ENCODE measurements at places on chromosomes 16 and 17.

DNA sequence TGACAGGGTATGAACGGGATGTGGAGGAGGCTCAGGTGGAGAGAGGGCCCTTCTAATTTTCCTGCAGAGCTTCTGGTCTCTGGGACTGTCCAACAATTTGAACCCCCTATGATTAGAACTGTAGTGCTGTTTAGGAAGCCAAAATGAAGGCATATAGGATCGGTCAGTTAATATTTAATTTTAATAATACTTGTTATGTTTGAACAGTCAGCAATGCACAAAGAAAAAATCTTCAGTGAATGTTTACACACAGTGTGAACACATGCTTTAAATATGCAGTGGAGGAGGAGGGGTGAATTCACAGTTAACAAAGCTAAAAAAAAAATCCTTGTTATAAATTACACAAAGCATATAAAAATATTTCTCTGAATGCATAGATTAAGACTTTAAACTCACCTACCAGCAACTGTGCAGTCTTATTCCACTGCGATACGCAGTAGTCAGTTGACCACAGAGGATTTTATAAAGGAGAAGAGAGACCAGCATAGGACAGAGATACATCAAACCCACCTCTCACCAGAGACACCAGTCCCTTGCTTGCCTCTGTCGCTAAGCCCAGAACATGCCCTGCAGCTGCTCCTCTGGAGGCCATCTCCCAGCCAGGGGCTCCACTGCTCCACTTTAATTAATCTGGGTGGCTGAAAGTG lies 14.6 kb downstream of the ANKRD40 start:
- no peak for DNase-seq

- no peak for DNase-seq
Observed at GRCh38 chr16:29860218-29860617, 2.8 kb downstream of the CDIPT start.

GRCh38 chr16:56964243-56965148 lies 2.7 kb downstream of the CETP start:
- peak; percentile 84 for DNase-seq

GRCh38 chr16:67428146-67428731 lies 2.7 kb upstream of the HSD11B2 start:
- peak; percentile 26 for DNase-seq

GRCh38 chr17:52740006-52740405 lies 581.5 kb upstream of the CA10 start:
- no peak for DNase-seq

GRCh38 chr17:76532072-76532651 lies 5.3 kb downstream of the CYGB start:
- no peak for DNase-seq

DNA sequence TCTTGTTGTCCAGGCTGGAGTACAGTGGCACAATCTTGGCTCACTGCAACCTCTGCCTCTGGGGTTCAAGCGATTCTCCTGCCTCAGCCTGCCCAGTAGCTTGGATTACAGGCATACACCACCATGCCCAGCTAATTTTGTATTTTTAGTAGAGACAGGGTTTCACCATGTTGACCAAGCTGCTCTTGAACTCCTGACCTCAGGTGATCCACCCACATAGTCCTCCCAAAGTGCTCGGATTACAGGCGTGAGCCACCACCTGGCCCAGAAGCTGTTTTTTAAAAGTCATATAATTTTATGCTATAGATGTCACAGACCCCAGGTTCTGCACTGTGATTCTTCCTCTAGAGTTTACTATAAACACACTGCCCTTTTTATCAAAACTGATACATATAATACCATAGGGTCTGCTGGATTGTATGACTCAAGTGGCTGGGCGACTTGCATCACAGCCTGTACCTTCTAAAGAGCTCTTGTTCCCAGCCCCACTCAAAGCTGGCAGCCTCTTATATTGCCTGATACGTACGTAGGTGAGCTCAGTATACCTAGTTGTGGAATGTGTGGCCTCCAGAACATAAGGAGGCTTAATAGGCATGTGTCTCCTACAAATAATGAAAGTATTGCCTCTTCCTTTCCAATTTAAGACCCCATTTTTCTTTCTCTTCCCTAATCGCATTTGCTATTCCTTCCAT lies 295.8 kb downstream of the ZFHX3 start:
- DNase-seq: no peak

DNA sequence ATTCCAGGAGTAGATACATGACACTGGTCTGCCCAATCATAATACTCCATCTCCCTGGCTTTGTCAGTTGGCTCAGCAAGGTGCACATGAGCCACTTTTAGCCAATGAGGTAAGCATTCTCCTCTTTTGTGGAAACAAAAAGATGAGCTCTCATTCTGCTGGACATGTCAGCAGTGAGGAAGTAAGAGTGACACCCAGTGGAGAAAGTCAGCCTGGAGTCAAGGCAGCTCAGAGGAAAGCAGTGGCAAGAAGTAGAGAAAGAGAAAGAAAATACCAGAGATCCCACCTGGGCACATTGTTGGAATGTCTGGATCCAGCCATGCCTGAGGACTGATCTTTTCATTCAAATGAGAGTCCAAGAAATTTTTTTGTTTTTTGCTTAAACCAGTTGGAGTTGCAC lies 496.9 kb upstream of the C16orf82 start:
- no peak for DNase-seq

GRCh38 chr17:27888945-27889344 lies 4.2 kb downstream of the LYRM9 start:
- DNase-seq: no peak

DNA sequence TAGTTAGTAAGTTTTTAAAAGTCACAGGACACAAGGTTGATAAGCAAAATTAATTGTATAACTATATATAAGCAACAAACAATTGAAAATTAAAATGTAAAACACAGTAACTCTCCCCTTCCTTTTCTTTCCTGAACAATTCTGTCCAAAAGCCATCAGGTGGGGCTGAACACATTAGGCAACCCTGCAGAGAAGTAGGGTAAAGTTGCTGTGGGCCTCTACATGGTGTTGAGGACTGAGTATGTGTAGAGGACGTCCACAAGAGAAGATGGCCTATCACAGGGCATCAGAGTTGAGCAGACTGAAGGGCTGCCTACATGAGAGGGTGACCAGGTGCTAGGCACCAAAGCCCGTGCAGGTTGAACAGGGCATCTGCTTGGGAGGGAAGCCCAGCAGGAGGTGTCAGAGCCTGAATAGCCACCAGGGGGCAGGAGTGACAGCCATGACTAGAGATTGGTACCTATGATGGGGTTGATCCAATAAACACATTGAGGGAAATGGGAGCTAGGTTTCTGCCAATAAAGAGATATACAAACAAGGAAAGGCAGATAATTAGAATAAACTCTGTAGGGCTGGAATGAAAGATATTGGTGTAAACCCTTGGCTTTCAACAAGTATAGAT lies 415.1 kb downstream of the NPIPA8 start:
- no peak for DNase-seq

- DNase-seq: no peak
Observed at GRCh38 chr17:68981288-68981687, 26.1 kb upstream of the ABCA8 start.

DNA sequence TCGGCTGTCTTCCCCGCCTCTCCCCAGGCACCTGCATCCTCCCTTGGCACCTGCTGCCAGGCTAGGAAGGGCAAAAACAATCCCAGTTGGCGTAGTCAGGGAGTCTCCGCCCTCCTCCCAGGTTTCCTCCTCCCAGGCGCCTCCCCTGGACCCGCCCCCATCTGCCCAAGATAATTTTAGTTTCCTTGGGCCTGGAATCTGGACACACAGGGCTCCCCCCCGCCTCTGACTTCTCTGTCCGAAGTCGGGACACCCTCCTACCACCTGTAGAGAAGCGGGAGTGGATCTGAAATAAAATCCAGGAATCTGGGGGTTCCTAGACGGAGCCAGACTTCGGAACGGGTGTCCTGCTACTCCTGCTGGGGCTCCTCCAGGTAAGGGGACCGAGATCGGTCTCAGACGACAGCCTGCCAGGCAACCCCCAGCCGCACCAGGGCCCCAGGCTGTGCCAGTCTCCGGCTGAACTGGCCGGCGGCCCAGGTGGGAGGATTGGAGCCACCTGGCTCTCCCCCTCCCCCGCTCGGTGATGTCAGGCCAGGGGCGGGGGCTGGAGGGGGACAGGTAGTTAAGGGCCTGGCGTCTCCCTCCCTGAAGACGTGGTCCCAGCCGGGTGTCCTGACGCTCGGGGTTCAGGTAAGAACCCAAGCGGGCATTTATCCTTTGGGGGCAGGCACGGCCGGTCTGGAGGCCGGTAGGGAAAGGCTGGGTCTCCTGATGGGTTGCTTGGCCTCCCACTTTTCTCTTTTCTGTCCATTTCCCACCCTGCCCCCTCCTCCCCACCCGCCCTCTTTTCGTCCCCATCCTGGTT lies at the start of gene GRB7:
GRB7 (plus strand) TSS at position 179 of the 808 bp plus-strand sequence. CDS start 4,364 bp downstream, outside the sequence.
- no peak for DNase-seq

GRCh38 chr16:88407807-88408206 lies 25.0 kb downstream of the ZNF469 start:
- DNase-seq: no peak

DNA sequence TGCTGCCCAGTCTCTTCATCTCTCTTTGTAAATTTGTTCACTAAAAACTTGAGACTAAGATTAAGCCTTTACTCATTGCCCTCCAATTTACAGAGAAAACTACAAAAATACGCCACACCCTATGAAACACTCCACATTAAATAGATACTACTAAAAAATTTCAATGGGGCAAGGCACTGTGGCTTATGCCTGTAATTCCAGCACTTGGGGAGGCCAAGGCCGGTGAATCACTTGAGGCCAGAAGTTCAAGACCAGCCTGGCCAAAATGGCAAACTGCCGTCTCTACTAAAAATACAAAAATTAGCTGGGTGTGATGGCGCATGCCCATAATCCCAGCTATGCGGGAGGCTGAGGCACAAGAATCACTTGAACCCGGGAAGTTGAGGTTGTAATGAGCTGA lies 3.8 kb downstream of the UBE2O start:
- no peak for DNase-seq

DNA sequence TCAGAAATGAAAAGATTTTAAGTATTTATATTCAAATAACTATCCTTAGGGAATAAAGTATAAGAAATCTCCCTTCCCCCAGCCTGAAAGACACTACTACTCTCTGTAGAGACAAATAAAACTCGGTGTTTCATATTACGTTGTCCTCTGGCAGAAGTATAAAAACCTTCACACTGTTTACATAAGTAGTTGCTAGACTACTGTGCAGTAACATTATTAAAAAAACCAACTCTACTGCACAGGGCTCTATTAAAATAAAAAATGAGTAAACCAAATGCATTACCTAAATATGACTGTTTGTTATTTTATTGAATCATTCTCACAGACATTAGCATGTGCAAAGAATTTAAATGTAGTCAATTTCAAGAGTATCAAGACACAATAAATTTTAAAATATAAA lies 67.4 kb downstream of the MED13 start:
- no peak for DNase-seq

DNA sequence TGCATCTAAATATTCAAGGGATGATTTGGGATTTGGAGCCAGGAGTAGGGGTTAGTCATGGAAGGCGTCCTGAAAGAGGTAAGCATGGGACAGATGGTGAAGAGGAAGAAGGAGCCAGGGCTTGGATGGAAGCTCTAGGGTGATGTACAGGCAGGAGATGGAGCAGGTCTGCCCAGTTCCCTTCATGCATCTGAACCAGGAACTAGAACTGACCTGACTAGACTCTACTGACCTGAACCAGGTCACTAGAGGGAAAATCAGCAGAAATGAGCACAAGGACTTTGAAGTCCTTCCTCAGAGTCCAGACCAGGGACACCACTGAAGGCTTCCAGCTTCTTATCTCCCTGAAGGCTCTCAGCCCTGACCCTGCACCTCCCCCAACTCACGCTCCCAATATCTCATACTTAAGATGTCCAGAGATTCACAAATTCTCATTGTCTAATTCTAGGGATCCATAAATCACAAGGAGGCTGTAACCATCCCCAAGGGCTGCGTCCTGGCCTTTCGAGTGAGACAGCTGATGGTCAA lies 8.3 kb downstream of the GSDMA start:
- no peak for DNase-seq

DNA sequence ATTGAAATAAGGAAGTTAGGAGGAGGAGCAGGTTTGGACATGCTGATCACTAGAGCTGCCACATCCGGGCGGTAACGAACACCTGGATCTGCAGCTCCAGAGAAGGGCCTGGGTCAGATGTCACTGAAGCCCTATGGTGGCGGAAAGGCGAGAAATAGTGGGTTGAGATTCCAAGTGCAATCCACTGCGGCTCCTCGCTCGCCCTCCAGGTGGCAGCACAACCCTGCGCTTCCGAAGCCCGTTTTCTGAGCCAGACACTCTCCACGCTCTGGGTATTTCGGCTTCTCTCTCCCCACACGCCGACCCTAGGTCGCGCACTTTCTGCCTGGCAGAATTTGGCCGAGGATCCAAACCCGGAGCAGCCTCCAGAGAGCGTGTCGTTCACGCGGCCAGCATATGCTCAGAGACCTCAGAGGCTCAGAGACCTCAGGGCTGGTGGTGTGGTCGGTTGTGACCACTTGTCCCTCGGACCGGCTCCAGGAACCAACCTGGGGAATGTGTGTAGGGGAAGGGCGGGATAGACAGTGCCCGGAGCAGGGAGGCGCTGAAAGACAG lies 922 bp upstream of the SLC2A4 start:
- peak; percentile 75 for DNase-seq
